ENCODE measurements at places on chromosomes 11 and 22. TPM values are rescaled to one million over a fixed set of nuclear protein-coding genes. Genes with fewer than 3 reads are reported as not detected.

The BTBD18 gene
- not detected for total RNA-seq

The SEPTIN3 gene
- total RNA-seq, result under 0.01 TPM

The CCDC116 gene
- 0.32 TPM for total RNA-seq

The RIBC2 gene
- 0.97 TPM for total RNA-seq

The OR8A1 gene
- total RNA-seq, result not detected

The SLC22A9 gene
- not detected for total RNA-seq

DNA sequence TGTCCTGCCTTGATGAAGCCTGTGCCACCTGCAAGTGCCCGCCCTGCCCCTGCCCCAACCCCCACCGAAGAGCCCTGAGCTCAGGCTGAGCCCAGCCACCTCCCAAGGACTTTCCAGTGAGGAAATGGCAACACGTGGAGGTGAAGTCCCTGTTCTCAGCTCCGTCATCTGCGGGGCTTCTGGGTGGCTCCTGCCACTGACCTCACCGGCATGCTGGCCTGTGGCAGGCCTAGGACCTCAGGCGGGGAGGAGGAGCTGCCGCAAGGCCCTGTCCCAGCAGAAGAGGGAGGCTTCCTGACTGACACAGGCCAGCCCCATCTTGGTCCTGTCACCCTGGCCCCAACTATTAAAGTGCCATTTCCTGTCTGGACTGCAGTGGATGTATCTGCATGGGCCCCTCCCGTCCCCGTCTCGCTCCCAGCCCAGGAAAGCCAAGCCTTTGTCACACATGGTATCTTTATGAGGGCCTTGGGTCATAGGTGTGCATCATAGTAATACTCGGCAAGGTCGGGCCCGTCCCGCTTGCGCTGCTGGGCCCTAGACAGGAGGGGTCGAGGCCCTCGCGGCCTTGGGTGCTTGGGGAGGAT is 882 bp downstream of the FREY1 start:
- no peak for DNase-seq

DNA sequence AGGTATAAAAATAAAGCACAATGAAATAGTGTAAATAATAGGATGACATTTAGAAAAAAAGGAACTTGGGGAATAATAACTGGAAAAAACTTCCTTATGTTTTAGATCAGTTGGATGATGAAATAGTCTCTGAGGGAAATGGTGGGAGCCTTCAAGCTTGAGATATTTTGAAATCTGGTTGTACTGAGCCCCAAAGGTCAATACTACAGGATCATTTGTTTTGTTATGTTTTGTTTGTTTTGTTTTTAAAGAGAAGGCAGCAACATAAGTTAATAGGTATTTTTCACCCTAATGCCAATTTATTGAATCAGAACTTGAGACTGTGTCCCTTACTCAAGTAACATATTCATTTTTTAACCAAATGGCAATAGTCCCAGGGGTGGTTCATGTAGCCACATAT is 393.1 kb downstream of the ETS1 start:
- DNase-seq, result peak; percentile 74

DNA sequence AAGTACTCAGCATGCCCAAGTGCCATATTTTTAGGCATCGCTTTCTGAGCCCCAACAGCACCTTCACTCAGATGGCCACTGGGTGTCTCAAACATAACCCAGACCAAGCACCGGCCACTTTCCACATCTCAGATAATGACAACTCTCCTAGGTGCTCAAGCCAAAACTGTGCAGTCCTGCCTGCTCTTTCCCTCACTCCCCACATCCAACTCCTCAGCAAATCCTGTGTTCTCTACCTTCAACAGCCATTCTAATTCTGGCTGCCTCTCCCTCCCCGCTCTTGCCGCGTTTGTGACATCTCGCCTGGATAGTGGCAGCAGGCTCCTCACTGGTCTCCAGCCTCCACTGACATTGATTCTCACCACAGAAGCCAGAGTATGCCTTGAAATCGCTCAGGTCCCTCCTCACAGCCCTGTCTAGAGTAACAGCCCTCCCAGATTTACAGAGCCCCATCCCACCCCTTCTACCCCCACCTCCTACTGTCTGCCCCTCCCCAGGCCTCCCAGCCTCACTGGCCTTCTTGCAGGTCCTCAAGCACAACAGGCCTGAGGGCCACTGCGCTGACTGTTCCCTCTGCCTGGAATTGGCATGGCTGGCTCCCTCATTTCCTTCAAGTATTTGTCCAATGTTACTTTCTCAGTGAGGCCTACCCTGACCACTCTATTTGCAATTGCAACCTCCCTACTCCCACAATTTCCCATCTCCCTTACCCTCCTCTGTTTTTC is 1.3 kb upstream of the PHETA2 start:
- DNase-seq, result no peak

GRCh38 chr11:33829430-33830141 is 55.3 kb upstream of the FBXO3 start:
- peak; percentile 72 for DNase-seq

DNA sequence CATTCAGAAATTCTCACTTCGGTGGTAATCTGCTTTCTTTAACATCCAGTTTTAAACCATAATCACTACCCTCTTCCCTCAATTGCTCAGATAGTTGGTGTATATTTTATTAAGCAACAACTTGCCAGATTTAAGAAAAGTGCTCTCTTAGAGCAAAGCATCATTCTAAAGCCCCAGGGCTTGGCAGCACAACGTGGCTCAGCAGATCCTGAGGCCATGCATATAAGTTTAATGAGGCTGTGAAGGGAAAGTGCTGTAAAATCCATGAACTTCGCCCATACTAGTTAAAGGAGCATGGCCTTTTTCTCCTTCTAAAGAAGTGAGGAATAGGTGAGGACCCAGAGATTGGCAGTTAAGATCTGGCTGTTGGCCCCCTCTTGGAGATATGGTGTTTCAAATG is 482.3 kb upstream of the CCDC90B start:
- no peak for DNase-seq

DNA sequence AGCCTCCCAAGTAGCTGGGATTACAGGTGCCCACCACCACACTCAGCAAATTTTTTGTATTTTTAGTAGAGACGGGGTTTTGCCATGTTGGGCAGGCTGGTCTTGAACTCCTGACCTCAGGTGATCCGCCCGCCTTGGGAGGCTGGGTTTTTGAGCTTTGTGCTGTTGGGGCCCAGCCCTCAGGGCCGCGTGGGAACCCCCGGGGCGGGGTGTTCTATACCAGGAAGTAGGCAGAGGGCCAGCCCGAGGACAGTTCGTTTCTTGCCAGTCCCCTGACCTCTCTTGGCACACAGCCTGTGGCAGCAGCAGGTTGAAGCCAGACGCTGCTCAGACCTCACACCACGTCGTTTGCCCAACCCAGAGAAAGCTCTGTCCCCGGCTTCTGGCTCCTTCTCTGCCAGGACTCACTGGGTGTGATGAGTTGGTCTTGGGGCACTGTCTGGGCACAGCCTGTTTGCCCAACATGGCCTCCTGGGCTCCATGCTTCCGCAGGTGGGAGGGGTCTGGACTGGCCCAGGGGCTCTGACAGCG is 24.9 kb upstream of the CHKA start:
- no peak for DNase-seq

DNA sequence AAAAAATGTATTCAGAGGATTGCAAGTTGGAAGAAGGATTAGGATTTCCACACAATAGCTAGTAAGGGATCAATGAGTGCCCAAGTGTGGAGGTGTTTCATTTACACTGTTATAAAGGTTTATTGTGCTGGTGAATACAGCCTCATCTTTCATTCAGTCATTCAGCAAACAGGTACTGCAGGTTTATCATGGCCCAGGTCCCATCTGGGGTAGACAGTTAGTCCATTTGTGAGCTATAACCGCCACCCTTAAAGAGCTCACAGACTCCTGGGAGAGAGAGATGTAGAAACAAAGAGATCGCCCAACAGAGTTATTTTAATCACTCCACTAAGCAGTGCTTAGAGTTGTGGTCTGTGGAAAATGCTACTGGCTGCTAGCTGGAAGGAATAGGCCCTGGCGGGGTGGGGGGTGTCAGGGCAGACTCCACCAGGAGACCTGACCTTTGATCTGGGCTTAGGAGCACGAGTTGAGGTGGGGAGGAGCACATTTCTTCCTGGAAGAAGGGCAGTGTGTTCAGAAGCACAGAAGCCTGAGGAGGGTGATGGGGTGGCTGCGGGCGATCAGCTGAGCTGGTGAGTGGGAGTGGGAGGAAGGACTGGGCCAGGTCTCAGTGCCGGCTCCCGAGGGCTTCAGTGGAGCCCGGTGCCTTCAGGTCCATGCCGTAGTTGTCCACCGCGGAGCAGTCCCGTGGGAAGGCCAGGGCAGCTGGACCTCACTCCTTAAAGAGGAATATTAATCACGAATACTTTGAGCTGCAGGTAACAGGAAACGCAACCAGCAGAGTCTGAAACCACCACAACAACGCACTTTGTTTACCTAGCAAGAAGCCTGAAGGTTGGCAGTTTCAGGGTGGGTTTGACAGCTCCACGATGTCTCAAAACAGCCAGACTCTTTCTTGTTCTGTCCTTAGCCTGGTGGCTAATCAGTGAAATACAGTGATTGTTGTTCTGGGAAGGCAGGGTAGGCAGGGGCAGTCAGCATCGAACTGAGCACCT is 11.2 kb downstream of the TOM1 start:
- no peak for DNase-seq

GRCh38 chr11:62172294-62172693 is 17.7 kb upstream of the SCGB1D1 start:
- DNase-seq, result no peak

Measured in fibroblast of villous mesenchyme (primary cell).